ENCODE measurements at places on chromosomes 13 and 19.

DNA sequence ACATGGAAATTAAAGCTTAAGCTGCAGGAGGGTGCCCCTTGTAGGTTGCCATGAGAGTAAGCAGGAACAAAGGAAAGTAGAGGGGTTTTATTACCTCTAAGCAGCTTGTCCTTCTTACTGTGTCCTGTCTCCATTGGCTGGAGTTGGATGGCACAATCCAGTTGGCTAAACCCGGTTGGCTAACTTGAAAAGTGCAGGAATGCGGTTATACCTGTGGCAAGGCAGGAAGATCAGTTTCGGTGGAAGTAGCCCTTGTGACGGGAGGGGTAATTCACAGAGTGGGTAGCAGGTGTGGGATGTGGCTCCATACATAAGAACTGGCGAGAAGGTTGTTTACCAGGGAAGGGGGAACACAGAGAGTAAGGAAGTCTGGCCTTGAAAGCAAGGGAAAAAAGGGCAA is 3.2 kb downstream of the ZNF726 start:
- DNase-seq, result no peak

- DNase-seq, result peak; percentile 87
Measured at GRCh38 chr19:48963371-48964204, 1.5 kb upstream of the FTL start.

- no peak for DNase-seq
Measured at GRCh38 chr13:112056284-112056727, 10.6 kb upstream of the SOX1 start.

- DNase-seq, result no peak
Measured at GRCh38 chr19:7662657-7663056, 6.2 kb upstream of the RETN start.

DNA sequence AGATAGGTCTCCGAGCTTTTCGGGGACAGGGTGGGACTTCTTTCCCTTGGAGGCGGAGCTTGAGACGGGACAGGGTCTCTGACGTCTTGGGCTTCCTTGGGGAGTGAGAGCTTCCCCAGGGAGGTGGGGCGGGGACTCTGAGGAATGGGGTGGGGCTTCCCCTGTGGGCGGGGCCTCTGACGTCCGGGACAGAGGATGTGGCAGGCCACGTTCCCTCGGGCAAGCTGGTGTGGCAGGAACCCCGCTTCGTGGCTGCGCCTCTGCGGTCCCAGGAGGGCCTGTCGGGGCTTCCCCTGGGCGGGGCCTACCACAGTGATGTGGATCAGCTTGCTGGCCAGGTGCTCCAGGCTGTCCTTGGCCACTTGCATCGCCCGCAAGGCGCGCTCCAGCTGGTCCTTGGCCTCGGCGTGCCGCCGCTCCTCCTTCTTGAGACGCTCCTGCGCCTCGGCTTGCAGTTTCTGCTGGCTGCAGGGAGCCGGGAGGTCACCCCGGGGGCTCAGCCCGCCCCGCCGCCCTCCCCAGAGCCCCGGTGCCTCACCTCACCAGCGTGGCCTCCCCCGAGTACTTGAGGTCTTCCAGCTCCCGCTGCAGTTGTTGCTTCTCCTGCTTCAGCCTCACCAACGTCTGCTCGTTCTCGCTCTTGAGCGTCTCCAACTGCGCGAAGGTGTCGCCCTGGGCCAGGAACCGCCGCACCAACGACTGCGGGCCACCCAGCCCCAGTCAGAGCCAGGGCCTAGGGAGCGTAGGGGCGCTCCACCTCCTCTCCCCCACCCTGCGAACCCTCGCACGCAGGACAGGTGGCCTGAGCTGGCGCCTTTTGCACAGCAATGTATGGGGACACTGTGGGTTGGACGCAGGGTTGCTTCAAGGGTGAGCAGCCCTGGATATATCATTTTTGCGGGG is 3.3 kb upstream of the RGL3 start:
- peak; percentile 87 for DNase-seq

DNA sequence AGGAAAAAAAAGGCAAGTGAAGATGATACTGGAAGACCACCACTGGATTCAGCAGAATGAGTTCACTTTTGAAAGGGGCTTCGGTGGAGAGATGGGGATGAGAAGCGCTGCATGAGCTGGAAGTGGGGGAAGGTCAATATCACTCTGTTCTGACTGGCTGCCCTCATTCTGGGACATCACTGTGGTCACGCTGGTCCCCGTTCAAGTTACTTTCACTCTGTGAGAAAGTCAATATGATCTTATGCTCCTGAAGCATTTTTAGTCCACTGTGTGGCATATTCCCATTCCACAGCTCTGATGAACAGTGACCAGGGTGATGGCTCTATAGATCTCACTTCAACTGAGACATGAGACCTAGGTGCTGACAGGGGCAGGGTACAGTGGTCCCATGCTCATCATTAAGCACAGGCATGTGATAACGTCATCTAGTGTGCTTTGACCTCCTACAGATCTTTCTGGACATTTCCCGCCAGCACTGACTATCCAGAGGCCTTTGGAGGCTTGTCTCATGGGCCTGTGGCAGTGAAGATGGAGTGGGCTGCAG is 40.2 kb upstream of the GPR183 start:
- no peak for DNase-seq

DNA sequence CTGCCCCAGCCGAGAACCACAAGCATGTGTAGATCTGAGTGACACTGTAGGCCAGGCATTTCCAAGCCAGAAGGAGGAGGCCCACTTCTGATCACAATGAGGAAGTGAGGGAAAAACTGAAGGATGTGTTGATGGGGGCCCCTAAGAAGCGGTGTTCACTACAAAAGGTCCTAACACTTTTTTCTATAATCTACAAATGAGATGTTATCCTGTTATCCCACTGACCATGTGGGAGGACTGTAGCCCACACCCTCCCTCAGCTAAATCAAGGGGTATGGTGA is 99.0 kb upstream of the MCF2L start:
- no peak for DNase-seq

GRCh38 chr13:51148952-51149573 is 38.0 kb upstream of the C13orf42 start:
- DNase-seq, result no peak

DNA sequence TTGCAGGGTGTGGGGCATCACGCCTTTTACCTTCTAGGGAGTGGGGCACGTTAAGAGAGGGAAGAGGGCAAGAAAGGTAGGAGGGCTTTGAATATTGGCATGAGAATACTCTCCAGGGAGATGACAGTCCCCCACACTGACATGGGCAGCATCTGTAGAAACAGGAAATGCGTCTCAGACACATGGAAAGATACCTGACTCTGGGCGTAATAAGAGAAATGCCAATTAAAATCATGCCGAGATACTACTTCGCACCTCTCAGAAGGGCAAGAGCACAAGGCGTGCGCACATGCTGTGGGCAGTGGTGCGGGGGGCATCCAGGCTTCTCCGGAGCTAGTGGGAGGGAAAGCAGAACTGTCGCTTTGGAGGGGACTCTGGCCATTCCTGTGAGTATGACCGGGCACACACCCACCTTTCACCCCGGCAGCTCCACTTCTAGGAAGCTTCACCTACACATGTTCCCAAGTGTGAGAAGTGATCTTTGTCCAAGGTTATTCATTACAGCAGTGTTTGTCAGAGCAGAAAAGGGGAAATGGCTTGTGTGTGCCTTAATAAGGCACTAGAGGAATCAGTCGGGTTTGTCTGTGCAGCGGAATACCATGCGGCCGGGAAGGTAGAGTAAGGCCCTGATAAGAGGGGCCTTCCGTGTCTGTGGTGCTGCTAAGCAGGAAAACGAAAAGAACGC is 99.5 kb downstream of the SIPA1L3 start:
- no peak for DNase-seq

GRCh38 chr19:34757441-34757840 is 15.6 kb downstream of the ZNF599 start:
- DNase-seq, result no peak

DNA sequence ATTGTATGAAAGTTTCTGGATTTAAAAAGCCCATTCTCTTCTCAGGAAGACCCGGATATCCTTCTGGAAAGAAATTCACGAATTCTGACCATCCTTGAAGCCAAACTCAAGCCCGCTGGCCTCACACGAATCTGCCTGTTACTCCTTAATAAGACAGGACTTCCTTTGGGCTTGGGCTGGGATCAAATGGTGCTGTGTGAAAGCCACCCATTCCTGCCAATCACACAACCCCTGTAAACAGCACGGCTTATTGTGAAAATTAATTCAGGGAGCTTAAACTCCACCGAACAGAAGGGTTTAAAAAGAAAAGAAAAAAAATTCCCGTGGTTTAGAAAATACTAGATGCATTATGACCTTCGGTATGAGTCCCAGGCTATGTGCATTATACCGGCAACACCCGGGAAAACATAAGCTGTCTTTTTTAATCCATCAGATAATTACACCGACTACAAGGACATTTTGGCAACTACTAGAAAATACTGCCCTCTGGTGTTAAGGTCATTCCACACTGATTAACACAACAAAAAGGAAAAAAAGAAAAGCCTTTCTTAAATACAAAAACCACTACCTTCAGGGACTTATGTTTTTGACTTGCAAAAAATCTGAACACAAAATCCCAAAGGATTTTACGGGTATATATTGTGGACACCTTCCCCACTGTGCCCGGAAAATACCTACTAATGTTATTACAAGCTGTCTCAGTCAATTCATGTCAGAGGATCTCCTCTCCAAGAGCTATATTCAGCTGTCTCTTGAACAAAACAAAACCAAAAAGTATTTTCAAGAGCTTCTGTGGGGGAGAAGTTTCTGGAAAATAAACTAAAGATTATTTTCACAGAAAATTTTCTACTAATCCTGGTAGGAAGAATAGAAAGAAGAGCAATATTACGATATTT is 76.0 kb upstream of the LSM14A start:
- DNase-seq, result no peak

DNA sequence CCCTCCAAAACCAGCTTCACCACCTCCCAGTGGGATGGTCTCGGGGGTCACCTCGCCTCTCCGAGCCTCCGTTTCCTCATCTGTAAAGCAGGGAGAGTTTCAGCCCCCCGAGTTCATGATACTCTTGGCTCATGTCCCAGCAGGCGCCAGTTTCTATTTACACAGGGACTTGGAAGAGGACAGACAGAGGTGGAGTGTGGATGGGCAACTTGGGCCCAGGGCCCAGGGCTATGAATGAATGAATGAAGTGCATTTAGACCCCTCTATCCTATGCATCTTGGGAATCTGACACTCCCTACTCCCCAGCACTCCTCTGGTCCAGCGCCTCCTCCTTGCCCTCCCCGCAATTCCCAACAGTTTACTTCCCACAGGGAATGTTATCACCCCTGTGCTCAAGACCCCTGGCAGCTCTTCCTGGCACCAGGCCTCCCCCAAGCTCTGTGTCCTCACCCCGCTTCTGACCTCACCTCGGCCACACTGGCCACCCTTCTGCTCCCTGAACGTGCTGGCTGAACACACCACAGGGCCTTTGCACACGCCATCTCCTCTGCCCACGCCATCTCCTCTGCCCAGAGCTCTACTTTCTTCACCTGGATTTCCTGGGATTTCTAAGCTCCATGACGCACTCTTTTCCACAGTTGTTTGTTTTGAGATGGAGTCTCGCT is 4.9 kb upstream of the C2CD4C start:
- DNase-seq, result no peak

- no peak for DNase-seq
Measured at GRCh38 chr13:110265682-110266430, 41.1 kb downstream of the COL4A1 start.

DNA sequence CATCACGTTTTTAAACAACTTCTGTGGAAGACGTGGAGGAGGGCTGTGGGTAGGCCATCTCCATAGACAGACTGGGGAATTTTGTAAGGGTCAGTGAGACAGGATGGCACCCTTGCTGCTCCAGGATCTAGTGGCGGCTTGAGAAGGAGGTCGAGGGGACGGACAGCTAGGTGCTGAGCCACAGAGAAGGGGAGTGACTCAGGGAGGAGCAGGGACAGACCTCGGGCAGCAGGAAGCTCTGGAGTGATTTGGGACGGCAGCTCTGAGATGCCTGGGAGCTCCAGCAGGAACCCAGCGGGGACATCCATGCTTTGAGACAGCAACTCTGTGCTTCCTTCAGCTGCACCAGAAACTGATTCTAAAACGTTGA is 169.1 kb upstream of the SOX1 start:
- no peak for DNase-seq

DNA sequence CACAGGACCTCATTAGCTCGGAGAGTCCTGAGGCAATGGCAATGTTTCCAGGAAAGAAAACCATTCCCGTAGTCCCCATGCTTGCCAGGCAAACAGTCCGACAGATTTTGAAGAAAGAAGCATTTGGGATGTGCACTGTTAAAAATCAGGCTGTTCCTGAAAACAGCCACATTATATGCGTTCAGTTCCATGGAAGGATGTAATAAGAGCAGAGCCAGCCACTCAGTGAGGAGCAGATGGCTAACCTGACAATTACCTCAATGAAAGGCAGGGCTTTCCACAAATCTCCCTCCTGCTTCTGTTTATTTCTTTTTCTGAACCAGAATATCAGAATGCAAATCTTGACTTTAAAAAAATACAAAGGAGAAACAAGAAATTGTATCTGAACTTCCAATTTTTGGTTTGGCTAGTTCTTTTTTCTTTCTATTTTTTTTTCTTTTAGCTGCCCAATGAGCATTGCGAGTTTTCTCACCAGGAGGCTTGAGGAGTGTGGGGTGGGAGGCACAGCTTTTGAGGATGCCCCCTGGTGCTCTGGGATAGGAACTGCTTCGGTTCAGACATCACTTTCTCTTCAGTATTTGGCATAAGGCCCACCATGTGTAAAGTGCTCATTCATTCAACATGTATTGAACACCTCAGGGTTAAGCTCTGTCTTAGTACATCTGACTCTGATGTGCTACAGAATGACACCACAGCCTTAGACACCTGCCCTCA is 124.2 kb downstream of the TBC1D4 start:
- DNase-seq, result peak; percentile 62

GRCh38 chr13:33730619-33731018 is 87.3 kb upstream of the RFC3 start:
- DNase-seq, result no peak

DNA sequence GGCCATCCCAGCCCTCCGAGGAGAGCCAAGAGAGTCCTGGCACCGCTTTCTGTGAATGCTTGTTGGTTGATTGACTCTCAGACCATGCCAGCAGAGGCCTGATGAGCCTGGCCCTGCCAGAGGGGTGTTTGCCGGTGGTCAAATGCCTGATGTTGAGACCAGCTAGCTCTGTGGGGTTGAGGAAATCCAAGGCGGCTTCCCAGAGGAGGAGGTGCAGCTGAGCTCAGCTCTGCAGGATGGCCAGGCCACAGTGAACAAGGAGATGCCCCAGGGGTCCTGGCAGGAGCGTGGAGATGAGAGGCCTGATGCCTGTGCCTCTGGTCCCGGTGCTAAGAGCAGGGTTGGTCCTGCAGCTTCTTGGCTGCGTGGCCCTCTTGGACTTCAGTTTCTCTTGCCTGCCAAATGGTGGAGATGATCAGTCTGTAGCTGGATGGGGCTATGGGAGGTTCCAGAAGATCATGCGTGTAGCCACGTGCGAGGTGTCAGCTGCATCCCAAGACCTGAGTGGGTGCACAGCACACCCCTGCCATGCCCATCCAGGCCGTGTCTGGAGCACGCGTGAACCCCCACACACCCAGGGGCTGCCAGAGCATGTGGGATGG is 16.8 kb downstream of the NFIC start:
- no peak for DNase-seq

- DNase-seq, result no peak
Measured at GRCh38 chr19:5132206-5132560, 163.3 kb downstream of the KDM4B start.

DNA sequence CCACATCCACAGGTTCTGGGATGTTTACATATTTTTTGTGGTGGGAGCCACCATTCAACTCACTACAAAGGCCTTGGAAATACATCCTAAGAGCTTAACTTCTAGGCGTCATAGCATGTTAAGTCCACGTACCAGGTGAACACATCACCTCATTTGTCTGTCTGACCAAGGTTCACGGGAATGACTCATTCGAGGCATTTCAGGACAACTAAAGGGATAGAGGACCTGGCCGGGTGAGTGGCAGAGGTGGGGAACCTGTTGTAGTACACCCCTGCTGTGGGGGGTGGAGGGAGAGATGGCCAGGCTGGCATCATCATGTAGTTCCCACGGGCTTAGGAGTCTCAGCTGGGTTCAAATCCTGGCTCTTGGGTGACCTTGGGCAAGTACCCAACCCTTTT is 51.5 kb downstream of the BICRA start:
- no peak for DNase-seq
